ENCODE measurements at places on chromosomes 5 and 9. TPM values are rescaled to one million over a fixed set of nuclear protein-coding genes. Genes with fewer than 3 reads are reported as not detected.
A peak's percentile ranks its signal among the peaks of the same experiment; 100 is the strongest.

DNA sequence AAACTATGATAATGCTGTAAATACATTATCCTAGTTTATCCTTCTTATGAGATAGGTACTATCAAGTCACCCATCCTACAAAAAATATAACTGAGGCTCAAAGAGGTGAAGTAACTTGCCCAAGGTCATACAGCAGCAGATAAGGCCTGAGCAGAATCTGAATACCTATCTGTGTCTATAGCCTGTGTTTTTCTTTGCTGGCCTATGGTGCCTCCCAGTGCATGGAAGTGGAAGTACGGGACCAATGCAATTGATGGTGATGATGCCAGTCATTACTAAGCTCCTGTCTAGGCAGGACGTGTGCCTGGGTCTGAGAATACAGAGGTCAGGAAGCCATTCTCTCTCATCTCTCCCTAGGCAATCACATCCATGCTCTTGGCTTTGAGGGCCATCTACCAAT lies 67.8 kb downstream of the FAT2 start:
- peak; percentile 27 for DNase-seq

DNA sequence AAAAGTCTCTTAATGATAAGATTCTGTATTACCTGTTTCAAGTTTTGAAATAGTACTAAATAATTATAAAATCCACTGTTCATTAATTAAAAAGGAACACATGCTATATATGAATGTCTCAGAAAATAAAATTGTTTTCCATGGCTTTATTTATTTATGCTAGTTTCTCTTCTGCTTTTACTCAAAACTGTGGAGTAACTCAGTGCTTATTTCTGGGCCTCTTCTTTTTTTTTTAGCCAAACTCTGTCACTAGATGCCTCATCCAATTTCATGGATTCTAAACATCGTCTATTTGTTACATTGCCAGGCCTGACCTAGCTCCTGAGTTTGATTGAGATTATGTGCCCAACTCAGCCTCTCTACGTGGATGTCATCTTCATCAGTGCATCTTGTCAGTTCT lies 1509.7 kb downstream of the MAT2B start:
- DNase-seq, result no peak

GRCh38 chr9:97761056-97761598 lies 64.0 kb upstream of the XPA start:
- DNase-seq, result no peak

The PROB1 gene
- total RNA-seq, result 4.7 TPM

- DNase-seq, result no peak
These were observed 1137.4 kb upstream of the CDH18 start for GRCh38 chr5:21125238-21125983.

The PCDHA9 gene
- 0.14 TPM for total RNA-seq

The PCDHB16 gene
- total RNA-seq, result 2.3 TPM

The PHF24 gene
- 0.68 TPM for total RNA-seq

DNA sequence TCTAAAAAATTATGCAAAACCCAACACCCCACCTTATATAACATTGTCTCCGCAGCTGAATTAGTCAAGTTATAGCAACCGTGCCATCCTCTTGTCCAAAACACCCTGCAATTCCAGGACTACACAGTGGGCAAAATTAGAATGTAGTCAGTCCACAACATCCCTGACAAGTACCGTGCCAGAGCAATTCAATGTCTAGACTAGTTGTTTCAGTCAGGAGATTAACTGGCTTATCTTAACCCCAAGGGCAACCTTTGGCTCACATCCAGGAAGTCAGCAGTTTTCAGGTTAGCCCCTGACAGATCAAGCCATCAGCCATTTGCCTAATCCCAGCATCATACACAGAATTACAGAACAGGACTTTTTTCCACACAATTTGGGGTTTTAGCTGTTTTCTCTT lies 240.8 kb upstream of the TMEM161B start:
- DNase-seq, result no peak

DNA sequence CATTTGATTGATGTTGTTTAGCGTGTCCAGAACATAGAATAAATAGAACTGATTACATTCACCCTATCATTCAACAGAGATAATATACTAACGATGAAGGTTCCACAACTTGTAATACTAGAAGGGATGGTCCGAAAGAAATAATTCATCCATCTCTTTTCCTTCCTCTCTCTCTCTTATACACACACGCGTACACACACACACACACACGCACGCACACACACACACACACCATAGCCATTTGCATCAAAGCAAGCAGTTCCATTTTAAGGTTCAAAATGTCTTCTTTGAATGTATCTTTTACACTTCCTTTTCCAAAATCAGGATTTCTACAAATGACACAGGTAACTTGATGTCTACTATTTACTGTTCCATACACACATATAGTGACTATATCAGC lies 887 bp downstream of the GDA start:
- no peak for DNase-seq

The CATSPER3 gene
- total RNA-seq, result 0.36 TPM

Measured in adrenal gland (tissue), 19 donors.